Neuronal stem cell (in vitro differentiated cells): ENCODE measurements at places on chromosomes 3 and 15.

DNA sequence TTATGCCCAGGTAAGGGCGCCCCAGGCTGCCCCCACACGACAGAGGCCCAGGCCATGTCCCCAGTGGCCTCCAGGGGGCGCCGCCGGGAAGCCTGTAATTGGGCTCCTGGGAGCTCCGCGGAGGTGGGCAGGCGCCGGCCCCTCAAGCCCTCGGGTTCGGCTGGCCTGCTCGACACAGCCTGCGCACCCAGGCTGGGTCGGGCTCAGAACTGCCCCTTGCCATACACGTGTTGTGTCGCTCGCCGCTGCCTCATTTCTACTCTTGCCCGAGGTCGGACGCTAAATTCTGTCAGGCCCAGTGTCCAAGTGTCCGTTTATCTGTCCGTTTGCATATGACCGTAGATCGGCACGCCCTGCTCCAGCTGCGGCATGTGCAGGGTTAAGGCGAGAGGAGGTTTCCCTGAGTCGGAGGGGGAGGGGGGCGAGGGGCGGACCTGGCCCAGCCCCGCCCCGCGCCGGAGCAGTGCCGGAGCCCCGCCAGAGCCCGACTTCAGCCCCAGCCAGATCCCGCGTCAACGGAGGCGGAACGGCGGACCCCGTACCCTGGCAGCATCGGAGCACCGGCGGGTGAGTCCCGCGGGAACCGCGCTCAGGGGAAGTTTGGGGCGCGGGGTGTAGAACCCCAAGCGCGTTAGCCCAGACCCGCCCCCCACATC lies at the start of gene KLHDC8B:
Gene KLHDC8B (plus strand): TSS at position 480 of the 656 bp plus-strand sequence. CDS start 1,172 bp downstream, outside the sequence.
- DNase-seq: peak; percentile 89

DNA sequence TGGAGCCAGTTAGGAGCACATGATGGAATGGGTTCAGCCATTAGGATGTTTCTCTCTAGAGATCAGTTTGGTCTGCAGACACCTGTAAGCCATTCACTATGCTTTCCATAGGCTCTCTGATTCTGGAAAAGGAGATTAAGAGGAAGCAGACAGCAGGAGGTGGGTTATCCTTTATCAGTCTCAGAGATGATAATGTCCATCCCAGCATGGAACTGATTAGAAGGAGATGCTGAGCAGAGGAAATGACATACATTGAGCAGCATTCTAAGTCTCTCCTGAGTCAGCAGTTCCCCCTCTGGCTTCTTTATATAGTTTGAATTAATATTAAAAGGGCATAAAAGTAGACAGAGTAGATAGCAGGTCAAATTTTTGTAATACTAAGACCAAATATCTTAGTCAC lies 591.1 kb downstream of the GBE1 start:
- DNase-seq: no peak

GRCh38 chr3:45582430-45582829 lies 12.1 kb upstream of the LIMD1 start:
- DNase-seq: no peak

DNA sequence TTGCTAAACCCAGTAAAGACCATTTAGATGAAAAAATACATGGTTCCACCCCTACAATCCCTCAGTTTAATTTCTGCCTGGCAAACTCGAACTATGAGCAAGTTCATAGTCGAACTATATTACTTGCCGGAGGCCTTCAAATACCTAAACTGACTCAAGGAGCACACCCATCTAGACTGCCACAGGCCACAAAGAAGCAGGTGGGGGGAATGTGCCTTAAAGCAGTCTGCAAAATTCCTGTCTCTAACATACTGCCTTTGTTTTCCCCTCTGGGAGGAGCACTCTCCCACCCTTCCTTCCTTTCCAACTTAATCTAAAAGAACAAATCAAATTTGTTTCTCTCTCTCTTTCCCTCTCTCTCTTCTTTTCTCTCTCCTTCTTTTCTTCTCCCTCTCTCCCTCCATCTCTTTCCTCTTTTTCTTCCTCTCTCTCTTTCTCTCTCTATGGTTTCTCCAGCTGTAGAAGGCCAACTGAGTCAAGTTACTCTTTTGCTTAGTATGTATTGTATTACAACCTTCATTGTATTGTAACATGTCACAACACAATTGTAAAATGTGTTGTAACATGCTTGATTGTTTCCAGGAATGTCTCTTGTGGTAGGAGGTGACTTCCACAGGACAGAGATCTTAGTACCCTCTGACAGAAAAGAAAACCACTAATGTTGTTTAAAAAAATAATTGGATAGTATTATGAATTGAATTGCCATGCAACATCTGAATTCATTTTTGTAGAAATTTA lies 496.3 kb downstream of the ROBO2 start:
- no peak for DNase-seq

- no peak for DNase-seq
Measured at GRCh38 chr3:39180183-39180545, 12.2 kb downstream of the XIRP1 start.

DNA sequence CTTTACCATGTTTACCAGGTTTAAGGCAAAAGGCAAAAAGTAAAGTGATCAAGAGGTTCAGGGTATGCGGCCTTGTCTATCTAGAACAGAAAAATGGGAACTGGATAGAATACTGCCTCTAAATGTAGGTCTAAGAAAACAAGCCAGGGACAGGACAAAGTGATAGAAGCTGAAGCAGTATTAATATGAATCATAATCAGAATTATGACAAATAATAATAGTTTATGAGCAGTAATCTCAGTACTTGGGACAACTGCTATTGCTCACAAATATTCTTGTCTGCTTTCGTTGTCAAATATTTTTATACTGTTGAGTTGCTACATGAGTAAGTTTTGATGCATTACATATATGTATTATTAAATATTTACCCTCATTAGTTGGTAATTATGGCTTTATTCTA lies 356.9 kb upstream of the RBMS3 start:
- no peak for DNase-seq

GRCh38 chr3:190601622-190602021 lies 87.7 kb downstream of the IL1RAP start:
- DNase-seq: no peak

- DNase-seq: no peak
Measured at GRCh38 chr3:13566453-13566748, 17.5 kb downstream of the FBLN2 start.

DNA sequence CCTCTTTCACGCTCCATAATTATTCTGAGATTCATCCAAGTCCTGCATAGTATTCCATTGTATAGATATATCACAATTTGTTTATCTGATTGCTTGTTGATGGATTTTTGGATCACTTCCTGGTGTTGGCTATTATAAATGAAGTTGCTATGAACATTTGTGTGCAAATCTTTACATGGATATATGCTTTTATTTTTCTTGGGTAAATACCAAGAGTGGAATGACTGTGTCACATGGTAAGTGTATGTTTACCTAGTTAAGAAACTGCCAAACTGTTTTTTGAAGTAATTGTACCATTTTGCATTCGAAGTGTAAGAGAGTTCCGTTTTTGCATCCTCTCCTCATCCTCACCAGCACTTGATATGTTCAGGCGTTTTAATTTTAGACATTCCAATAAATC lies 34.6 kb upstream of the ROPN1 start:
- DNase-seq: no peak

DNA sequence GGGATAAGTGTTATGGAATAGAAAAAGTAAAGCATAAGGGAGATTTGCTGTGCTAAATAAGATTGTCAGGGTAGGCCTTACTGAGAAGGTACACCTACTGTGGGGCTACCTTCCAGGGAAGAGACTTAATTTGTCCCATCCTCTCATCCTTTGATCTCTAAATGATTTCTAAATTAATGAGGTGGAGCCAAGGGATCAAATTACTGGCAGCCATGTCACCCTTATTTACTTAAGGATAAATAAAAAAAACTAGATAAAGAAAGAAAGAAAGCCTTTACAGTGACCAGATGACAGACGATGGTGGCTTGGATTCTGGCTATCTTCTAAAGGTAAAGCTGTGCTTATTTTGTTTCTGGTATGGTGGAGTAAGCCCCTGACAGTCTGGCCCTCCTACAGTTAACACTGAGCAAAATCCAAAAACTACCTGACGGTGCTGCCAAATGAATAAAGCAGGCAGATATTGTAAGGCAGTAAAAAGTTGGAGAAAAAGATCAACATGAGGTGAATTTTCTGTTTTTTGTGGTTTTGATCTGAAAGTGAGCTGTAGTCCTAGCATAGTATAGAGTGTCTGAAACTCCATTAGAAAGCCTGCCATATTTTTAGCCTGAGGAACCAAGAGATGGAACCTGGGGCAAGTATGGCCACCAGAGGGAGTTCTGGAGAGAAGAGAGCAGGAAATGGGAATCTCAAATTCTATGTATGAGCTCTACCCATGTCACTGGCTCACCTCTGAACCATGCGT lies 285.1 kb upstream of the MANF start:
- peak; percentile 23 for DNase-seq

GRCh38 chr3:126245811-126246727 lies 65.7 kb upstream of the ALDH1L1 start:
- DNase-seq: no peak

GRCh38 chr3:33219175-33219487 lies 521 bp upstream of the SUSD5 start:
- no peak for DNase-seq

DNA sequence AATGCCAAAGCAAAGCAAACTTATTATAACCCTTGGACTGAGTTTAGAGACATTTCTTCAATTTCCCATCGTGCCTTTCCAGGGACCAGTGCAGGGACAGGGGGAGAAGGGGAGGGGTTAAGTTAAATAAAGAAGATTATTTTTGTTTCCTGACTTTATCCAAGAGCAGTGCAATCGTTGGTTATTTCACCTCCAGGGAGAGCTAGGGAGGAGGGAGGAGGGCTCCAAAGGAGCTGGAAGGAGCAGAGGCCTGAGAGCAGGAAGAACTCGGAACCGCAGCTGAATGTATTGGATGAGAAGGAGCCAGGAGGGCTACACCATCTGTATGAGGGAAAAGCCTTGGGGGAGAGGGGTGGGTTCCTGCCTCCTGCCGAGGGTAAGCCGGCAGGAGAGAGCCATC lies 20.7 kb downstream of the HAPLN3 start:
- DNase-seq: no peak

DNA sequence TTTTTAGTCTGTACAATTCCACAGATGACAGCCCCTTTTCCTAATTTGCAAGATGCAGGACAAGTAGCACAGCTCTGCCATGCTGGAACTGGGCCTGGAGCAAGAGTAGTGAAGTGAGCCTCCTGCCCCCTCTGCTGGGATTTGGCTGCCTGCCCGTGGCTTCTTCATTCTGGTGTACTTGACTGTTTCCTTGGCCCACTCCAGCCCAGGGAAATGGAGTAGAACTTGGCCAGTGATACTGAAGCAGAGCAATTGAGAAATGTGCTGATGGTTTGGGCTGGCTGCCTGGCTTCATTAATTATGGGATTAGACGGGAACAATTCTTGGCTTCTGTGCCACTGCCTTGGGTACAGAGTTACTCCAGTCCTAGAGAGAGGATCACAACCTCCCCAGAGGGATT lies 2.8 kb downstream of the GPD1L start:
- DNase-seq: no peak

DNA sequence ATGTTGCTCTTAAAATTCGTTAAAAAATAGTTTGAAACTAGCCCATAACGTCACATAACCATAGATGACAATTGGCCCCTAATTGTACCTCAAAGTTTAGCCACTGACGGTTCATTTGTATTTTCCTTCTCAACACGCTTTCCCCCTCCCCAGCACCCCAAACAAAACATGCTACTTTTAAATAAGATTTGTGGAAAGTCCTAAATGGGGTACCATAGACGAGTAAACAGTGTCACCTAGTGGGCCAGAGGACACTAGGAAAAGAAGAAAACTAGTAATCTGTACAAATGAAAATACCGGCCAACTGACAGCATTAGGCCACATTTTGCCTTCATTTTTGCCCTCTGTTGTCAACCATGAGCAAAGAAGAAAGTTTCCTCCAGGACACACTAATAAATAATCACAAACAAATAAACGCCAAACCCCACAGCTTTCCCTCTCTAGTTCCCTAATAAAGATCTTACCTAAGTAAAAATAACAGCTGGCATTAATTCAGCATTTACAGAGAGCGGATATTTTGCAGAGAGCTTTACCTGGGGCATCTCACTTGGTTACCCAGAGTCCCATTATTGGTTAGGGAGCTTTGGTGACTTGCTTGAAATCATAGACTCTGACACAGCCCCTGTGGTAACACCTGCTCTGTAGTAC lies 175.1 kb upstream of the ATP11B start:
- DNase-seq: peak; percentile 62

- no peak for DNase-seq
Measured at GRCh38 chr3:67635257-67635656, 19.2 kb downstream of the SUCLG2 start.

GRCh38 chr15:94327356-94327936 lies 96.1 kb downstream of the MCTP2 start:
- no peak for DNase-seq

DNA sequence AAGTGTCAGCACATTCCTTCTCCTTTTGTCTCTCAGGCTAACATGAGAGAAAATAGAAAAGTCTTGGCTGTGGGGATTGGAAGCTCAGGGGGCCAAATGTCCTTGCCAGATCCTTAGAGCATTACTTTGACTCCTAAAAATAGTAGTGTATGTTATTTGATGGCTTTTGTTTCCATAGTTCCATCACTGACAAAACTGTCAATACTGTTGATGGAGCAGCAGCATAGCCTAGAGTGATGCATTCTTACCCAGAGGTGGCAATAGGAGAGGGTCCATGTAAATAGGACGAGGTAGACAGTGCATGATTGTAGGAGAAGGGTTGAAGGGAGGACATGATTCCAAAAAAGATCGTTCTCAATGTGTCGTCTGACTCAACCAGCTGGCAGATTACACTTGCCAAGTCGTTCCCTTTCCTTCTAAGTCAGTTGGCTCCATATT lies 282.7 kb upstream of the TPRG1 start:
- no peak for DNase-seq

DNA sequence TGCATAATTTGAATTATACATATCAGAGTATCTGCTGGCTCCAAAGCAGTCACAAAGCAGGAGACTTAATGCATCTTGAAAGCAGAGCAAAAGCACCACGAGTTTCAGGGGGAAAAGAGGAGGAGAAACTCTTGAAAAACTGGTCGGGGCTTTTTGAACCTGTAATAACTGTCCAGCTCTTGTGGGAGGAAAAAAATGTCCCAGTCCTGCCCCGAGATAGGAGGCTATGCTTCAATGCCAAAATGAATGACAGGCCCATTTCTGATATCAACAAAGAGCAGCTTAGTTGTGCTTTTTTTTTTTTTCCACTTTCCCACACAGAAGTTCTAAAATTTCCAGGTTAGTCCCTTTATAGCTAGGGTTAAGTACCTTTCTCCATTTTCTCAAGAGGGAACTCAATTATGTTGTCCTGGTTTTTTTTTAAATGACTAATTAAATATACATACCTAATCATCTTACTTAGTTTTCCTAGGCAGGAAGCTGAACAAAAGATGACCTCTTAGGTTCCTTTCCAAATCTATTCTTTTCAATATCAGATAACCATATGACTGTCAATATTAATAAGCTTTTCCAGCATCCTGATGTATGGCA lies 120.2 kb downstream of the TFDP2 start:
- no peak for DNase-seq

GRCh38 chr15:85642693-85643066 lies 152.0 kb downstream of the KLHL25 start:
- DNase-seq: no peak

- no peak for DNase-seq
Measured at GRCh38 chr15:78542647-78543046, 2.4 kb downstream of the PSMA4 start.
